Islet precursor cell (in vitro differentiated cells): ENCODE measurements at places on chromosomes 16 and 17.
A peak's percentile ranks its signal among the peaks of the same experiment; 100 is the strongest.

DNA sequence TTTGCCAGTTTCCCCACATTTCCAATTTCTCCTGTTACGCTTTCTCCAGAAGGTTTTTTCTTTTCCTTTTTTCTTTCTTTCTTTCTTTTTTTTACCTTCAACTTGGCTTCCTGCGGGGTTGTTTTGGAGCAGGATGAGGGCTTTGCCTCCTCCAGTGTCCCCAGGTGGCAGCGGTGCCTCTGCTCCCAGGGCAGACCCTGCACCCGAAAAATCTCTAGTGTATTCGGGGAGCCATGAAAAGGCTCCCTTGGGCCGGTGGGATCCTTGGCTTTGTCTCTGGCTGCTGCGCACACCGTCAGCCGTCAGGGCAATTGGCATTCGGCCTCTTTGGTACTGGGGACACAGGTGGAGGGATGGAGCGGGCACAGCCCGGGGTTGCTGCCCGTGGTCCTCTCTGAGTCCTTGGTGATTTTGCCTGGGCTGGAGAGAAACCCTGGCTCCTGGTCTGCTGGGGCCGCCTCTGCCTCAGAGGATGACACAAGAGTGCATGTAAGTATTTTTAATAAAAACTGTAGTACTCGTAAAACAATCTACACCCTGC lies 846 bp downstream of the ITGB3 start:
- no peak for DNase-seq

DNA sequence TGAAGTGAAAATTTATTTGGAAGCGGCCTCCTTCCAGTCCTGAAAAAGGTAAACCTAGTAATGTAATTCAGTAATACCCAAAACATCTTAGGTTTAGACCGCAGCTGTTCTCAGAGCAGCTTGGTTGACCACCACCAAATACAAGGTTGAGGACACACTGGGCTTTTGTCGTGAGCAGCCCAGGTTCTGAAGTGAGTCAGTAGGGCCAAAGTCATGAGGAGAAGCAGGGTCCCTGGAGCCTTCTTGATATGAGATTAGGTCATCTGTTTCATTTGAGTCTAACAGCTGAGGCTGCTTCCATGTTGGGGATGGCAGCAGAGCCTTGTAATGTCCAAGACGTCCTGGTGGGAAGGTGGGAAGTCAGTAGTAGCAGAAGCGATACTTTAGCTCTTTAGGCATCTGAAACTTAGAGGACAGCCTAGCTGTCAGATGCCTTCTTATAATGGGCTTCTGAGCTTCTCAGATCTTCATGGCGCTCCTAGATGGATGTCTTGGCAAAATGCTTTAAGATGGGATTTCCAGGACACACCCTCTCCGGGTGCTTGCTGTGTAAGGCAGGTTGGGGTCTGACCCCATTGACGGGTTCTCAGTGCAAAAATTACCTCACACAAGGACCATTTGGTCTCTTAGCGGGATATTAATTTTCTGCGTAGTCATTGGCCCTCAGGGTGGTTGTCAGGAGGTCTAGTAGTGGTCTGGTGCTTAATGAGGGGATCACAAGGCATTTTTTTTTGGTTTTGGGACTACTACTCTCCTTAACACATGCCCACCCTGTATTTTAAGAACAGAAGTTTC lies 2.4 kb downstream of the ALKBH5 start:
- no peak for DNase-seq

- no peak for DNase-seq
Observed at GRCh38 chr16:17235147-17235815, 235.5 kb downstream of the XYLT1 start.

DNA sequence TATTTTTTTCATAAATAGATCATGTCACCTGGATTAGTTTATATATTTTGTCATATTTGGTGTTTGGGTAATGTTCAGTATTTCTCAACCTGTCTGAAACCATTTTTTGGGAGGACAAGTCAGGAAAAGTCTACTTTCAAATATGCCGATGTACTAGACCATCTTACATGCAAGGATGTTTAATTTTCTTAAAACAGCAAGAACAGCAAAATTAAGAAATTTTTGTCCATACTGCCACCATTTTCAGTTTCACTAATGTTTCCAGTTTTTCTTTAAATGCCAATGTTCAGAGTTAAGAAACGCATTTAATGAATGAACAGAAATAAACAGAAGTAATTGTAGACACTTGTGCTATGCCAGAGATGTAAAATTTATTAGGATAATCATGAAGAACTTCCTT lies 880 bp downstream of the KRTAP3-3 start:
- no peak for DNase-seq

DNA sequence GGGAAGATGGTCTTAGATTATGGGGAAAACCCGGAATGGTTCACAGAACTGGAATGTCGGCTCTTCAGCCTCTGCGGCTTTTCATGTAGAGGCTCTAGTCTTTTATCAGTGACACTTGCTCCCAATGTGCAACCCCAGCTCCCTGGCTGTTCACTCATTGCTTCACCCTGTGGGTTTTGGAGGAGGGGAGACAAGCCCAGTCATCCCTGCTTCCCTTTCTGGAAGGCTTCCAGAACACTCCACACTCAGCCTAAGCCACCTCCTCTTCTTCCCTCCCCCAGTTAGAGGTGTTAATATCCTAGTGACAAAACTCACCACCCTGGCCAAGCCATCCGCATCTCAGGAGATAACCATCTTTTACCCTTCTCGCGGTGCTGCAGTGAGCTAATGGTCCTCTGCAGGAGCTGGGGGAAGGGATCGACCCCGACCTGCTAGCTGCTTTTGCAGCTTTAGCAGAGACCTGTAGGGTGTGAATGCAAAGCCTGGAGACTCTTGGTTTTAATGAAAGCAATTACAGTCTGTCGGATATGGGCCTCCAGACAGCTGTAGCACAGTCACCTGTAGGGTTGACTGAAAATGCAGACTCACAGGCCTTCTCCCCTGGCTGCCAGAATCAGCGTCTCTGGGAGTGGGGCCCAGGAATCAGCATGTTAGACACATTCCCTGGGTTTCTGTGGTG lies 24.3 kb upstream of the LASP1NB start:
- DNase-seq = peak; percentile 88

- peak; percentile 14 for DNase-seq
Observed at GRCh38 chr17:19996086-19996485, 13.1 kb upstream of the SPECC1 start.

- DNase-seq = no peak
Observed at GRCh38 chr17:48549281-48549630, 4.3 kb upstream of the HOXB2 start.

DNA sequence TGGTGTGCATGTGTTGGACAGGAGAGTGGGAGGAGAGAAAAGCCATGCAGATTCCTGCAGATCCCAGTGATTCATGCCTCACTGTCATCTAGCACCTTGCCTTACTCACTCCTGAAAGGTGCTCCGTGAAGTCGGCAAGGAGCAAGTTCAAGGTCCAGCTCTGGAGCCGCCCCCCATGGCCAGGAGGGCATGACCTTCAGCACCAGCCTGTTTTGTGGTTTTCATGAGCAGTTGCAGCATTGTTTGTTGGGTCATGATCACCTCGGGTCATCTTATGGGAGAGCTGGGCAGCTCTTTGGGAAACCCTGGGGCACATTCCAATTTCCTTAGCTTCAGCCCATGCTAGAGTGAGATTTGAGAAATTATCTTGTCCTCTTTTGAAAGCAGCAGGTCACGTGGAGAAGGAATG lies 137.5 kb upstream of the IRX3 start:
- DNase-seq = peak; percentile 73

DNA sequence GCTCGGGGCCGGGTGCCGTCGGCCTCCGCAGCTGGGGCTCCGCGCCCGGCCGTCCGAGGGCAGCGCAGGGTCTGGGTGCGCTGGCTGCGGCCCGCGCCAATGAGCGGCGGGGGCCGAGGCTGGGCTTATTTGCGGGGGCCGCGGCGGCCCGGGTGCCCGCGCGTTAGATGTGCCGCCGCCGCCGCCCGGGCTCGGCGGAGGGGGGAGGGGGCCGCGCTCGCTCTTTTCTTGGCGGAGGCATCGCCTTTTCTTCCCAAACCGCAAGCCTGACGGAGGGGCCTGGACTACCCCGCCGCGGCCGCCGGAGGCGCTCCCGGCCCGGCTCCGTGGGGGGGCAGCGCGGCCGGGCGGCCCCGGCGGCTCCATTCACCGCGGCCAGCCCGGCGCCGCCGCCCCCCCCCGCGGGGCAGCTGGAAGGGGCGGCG lies at the start of gene NOTUM:
TSS of gene NOTUM (minus strand) at position 101 of the 425 bp plus-strand sequence. CDS start 278 bp downstream, outside the sequence.
- peak; percentile 83 for DNase-seq

DNA sequence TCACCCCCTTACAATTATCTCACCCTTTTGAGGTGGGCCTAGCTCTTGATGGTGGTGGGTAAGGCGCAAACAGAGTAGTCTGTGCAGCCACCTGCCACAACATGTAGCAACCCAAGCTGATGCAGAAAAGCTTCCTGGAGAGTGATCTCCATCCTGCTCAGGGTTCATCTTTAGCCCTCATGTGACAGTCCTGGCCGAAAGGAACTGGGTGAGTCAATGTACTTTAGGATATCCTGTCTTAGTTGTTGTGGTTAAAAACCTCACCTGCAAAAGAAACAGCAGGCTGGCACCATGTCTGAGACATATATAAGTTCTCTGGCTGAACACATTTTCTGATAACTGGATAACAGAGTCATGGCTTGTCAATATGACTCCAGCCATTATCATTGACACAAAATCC lies 183.5 kb upstream of the CPHXL start:
- DNase-seq = no peak

DNA sequence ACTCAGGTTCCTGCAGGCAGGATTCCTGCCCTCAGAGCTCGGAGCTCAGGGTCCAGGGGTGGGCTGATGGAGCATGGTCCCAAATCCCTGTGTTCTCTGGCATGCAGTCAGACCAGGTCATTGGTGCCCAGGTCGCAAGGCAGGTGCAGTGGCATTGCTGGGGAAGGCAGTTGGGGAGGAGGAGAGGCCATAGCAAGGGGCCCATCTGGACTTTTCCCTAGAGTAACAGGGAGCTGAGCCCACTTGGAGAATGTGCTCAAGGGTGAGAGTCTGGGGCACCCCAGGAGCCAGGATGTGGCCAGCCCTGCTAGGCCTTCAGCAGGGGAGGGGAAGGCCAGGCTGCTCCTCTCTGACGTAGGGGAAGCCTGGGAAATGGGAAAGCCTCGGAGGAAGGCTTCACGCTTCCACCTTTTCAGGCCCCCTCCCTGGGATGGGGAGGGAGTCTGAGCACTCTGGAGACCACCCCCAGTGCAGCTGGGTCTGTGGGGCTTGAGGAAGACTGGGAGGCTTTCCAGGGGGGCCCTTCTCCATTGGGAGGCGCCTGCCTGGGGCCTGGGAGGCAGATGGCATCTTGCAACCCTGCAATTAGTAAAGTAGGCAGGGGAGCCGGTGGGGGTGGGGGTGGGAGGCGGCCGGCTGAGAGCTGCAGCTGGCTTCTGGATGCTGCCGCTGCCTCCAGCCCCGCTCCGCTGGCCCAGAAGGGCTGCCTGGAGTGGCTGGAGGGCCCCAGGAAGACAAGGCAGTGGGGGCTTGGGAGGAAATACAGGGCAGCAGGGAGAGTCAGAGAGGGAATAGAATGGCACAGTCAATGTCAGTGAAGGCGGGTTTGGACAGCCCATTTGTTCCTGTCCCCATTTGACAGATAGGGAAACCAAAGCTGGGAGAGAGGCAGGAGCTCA lies 21.1 kb upstream of the DOK4 start:
- DNase-seq = no peak

DNA sequence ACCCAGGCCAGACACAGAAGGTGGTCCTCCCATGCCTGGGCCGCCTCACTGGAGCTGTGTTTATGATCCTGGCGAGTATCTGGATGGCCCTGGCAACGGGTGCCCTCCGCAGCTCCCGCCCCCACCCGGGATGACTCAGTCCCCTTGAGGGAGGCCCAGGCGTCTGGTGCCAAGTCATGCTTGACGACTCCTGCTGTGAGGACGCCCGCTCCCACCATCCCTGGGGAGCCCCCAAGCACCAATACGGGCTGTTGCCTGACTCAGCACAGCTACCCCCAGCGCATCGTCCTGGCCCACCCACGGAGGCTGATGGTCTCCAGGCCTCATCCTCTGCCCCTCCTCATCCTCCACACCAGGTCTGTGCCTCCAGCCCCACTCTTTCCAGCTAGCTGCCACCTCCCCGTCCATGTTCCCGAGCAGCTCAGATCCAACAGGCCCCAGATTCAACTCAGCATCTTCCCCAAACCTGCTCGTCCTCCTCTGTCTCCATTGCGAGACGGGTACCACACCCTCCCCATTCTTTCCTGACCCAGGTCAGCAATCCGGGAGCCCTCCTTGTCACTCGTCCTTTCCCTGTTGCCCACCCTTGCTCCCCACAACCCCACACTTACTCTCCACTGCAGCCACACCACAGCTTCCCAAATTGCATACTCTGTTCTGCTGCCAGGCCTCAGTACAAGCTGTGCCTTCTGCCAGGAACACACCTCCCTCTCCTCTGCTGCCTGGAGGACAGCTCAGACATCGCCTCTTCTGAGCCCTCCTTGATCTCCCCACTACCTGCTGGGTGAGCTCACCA lies 2.6 kb downstream of the CAMKK1 start:
- peak; percentile 94 for DNase-seq

DNA sequence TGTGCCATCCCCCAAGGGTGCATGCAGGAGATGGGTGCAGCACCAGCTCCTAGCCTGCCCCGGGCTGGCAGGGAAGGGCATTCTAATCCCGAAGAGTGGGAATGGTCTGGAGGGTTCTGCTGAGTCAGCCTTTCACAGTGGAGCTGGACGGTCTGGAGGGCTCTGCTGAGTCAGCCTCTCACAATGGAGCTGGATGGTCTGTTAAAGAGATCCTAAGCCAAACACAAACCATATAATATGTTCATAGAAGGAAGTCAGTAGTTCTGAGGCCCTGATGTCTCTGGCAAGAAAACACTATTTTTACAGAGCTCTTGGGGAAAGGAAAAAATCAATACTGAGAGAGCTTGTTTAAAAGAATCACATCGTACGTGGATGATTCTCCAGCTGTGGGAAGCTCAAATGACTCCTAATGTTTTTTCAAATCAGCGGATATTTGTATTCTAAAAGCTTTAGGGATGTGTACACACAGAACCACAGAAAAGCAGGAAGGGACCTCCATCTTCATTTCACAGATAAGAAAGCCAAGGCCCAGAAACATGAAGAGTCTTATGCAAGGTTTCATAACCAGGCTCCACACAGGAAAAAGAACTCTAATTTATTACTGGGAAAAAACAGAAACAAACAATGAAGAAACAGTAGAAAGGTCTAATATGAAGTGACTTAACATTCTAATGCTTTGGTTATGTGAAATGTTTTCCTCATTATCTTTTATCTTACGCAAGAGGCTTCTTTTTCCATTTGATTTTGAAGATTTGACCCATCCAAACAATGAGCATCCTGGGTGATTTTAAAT lies 176.3 kb downstream of the VPS53 start:
- DNase-seq = no peak

DNA sequence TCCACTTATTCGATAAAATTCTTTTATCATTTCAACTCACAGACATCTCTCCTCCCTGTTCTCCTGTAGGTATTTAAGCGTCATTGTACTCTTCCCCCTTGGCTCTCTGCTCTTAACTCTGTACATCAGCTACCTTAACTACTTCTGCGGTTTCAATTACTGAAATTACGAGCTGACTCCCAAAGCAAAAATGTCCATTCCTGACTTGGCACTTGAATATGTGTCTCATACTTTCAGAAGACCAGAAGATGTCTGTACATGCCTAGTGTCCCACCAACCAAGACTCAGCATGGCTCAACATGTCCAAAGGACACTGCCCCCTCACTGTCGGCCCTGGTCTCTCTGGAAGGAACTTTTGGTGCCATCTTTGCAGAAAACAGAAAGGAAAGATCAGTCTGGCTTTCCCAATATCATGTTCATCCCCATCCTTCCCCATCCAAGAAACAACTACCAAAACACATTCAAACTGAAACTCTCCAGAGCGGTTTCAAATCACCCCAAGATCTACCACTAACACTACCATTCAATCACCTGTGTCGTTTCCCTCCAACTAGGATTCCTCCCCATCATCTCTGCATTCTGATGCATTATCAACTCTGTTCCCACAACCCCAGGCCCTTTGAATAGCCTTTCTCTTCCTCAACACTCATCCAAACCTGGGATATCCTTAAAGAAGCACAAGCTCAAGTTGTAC lies 74.9 kb downstream of the ZFHX3 start:
- DNase-seq = no peak
